Neuronal stem cell (in vitro differentiated cells): ENCODE measurements at places on chromosomes 3 and 15.

GRCh38 chr3:173825730-173826129, 428.2 kb downstream of the NLGN1 start:
- DNase-seq = no peak

DNA sequence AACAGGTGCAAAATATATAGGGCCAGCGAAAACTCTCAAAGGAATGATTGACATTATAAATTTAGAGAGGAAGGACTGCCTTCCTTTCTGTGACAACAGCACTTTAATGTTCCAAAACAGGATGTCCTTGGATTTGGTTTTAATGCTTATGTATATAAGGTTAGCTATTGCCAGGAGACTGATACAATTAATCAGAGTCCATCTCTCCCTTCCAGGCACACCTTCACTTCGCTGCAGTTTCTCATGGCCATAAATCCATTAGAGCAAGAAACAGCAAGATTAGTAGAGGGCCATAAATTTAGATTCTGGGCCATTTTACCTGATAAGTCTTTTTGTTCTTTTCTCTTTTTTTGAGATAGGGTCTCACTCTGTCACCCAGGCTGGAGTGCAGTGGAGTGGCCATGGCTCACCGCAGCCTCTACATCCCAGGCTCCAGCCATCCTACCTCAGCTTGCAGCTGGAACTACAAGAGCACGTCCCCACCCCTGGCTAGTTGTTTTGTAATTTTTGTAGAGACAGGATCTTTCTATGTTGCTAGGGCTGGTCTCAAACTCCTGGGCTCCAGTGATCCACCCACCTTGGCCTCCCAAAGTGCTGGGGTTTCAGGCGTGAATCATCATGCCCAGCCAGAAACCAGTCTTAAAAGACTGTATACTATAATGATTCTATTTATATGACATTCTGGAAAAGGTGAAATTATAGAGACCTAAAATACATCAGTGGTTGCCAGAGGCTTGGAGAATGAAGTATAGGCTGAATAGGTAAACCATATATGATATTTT, 15.7 kb upstream of the TFRC start:
- no peak for DNase-seq

GRCh38 chr15:83657549-83657948, 3.6 kb downstream of the ADAMTSL3 start:
- no peak for DNase-seq

DNA sequence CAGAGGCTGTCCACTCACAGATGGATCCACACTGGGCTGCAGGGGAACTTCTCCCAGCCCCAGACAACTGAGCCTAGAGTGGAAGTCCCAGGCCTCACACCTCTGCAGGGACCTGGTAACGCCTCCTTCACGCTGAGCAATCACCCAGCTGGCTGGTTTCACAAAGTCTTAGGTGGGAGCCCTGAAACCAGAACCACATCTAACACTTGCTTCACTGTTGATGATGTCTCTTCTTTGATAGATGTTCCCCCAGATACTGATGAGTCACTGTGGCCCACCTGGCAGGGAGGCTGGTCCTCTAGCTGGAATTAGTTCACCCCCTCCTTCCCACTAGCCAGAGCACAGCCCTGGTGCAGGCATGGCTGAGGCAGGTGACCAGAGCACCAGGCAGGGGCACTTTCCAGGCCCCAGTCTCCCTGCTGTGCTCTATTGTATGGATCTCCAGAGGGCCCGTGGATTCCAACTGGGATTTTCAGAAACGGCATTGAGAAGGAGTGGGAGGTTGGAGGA, 33.5 kb downstream of the MYL3 start:
- DNase-seq = no peak
